SK-MEL-5 (cell line): ENCODE measurements at places on chromosomes 2 and 18.

DNA sequence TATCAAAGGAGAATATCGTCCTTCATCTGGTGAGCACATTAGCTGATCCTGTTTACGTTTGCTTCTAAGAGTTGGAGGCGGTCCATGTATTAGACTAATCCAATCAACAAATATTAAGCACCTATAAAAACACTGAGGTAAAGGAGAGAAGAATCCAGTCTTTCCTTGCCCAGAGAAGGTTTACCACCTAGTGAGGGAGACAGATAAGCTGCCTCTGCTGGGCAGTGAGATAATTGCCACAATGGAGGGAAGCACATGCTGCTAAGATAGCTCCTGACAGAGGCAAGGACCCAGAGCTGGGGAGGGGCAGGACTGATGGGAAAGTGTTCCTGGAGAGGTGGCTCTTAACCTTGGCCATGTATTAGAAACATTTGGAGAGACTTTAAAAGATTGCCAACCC lies 36.7 kb upstream of the ST8SIA5 start:
- peak; percentile 7 for DNase-seq

GRCh38 chr2:9539531-9539930 lies 16.1 kb downstream of the ADAM17 start:
- DNase-seq, result no peak

DNA sequence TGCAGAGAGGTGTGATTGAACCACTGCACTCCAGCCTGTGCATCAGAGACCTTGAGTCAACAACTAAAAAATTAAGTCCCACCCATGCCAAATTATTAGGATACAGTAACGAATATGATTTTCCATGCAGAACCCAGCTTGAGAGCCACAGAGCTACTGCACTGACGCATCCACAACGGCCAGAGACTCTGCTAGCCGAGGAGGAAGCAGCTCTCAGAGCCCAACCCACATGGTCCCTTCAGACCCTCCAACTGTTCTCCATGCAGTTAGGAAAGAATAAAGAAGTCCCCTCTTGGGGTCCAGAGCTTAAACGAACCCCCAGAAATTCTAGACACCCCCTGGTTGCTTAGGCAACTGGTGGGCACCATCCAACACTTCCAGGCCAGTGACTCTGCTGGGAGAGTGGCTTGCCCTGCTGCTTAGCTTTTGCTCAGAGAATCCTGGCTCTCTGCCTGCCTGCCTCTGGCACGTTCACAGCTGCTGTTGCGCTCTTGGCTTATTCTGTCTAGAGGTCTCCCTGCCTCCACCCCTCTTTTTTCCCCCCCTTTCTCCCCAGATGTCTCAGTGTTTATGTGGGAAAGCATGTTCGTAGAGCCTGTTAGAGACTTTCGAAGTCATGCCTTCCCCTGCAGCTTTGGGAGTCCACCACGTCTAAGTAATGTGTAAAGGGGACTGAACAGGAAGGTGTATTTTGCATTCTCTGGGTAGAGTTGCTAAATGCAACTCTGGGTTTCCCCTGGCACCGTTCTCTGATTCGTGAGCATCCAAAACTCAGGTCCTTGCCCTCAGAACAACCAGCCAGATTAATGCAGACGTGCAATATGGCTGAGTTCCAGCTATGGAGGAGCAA lies 26.0 kb upstream of the SP3 start:
- DNase-seq, result no peak

GRCh38 chr2:9972621-9973479 lies 21.4 kb downstream of the GRHL1 start:
- no peak for DNase-seq

DNA sequence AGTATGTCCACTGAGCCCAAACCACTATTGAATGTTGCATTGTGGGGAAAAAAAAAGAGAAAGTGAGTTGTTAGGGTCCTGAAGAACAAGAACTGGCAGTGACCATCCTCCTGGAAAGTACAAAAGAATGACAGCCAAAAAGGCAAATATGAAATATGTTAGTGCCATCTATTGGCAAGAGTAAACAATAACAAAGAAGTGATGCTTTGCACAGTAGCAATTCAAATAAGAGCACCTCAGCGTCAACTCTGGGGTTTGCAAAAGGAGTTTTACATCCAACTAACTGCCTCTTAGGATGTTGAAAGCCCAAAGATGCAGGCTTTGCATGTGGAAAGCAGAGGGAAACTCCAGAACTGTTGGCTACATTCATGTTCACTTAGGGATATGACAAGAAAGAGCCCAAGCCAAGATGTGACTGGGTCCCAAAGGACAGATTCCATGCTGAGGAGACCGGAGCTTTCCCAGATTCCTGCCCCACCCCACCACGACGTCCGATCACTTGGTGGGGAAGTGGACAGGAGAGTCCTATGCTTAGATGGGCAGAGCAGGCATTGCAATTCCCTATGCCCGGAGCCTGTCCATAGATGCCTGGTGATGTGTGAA lies 15.6 kb downstream of the TRABD2A start:
- DNase-seq, result peak; percentile 66

- no peak for DNase-seq
Measured at GRCh38 chr2:27021253-27022049, 11.3 kb upstream of the TMEM214 start.

- DNase-seq, result no peak
Measured at GRCh38 chr18:49988101-49988500, 174.8 kb upstream of the ACAA2 start.

- DNase-seq, result no peak
Measured at GRCh38 chr18:45370255-45371010, 244.8 kb upstream of the SLC14A2 start.

- no peak for DNase-seq
Measured at GRCh38 chr2:241155936-241156335, 5.7 kb downstream of the PPP1R7 start.

- no peak for DNase-seq
Measured at GRCh38 chr2:122873951-122874350, 1118.5 kb downstream of the TSN start.

DNA sequence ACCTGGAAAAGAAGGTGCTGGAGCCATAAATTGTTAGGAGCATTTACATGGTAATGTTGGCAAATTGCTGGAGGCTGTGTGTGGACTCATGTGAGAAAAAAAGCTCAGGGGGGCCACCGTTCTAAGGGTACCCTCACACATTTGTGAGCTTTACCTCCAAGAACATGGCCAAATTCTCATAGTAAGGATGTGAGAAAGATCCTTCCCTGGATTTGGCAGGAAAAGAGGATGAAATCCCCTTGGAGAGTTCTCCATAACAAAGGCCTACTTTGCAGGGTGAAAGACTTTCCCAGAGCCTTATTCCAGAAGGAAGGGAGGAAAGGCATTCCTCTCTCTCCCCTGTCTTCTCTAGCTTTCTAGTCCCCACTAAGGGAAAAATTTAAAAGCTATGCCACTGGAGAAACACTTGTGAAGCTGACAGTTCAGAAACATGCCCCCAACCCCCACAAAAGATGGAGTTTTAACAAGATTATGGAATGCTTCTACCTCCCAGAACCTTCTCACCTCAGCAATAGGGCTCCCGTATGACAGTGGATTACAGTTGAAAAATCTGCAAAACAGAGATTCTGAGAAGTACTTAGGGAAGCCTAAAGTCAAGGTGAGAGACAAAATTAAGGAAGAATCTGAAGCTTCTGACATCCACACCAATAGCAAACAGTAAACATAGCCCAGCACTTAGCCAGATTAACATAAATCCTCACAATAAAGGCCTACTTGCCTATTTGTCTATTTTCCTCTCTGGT lies 20.2 kb upstream of the ERMN start:
- no peak for DNase-seq

DNA sequence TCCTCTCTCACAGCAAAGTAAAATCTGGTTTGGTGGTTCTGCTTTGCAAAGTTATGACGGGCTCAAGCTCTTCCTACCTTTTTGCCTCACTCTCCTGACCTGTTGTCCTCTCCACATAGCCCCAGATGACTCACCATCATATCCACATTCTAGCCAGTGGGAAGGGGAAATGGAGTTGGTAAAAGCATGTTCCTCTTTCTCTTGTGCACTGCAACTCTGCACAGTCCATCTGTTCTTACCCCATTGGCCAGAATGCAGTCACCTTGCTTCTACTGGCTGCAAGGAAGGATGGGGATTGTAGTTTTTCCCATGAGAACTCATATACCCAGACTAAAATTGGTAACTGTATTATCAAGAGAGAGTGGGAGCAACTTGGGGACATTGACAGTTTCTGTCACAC lies 50.4 kb upstream of the SMIM21 start:
- DNase-seq, result peak; percentile 2

DNA sequence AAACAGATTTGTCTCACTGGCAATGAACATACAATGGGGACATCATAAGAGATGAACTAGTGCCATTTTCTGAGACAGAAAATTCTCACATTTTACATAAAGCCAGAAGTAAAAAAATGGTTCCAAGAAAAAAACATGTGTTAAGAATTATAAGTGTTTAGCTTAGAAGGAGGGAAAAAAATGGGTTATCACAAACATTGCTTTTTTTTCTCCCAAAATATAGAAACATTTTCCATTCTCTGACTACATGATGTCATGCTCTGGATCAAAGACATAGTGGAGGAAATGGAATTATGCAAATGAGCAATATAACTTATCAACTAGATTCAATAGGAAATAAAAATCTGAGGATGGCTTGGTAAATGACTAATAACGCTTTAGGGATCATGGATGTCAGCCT lies 49.8 kb downstream of the SPATS2L start:
- DNase-seq, result no peak

DNA sequence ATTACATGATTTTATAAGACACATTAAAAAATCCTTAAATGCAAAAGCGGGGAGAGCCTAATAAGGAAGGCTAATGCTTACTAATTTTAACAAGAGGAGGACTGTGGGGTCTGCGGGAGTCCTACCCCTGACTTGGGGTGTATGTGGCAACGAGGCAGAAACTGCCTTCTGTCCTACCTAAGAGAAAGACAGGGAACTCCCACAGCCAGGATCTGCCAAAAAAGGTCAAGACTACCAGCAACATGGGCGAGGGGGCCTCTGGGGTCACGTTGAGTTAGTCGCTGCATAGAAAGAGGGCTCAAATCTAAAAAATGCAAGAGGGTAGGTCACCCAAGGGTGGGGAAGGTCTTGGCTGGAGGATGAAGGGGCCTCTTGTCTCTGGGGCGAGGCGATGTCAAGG lies 529 bp upstream of the AMER3 start:
- DNase-seq, result no peak

DNA sequence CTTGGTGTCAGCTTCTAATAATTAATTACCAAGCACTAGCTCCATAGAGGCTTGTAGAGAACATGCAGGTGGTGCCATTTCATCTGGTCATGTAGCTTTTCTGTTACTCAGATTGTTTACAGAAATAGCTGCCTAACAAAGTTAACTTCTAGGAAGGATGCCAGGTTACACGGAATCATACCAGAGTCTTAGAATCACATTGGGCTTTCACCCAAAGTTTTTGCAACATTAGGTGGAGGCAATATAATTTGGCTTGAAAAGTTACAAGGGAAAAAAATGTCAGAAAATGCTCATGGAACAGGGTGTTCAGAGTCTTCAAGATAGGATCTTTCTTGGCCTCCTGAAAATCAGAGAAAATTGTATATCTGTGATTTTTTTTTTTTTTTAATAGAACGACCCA lies 135.6 kb downstream of the ARHGAP15 start:
- DNase-seq, result no peak

GRCh38 chr2:101123795-101124471 lies 27.2 kb downstream of the TBC1D8 start:
- no peak for DNase-seq

- DNase-seq, result peak; percentile 4
Measured at GRCh38 chr2:136117391-136117841, 533 bp downstream of the CXCR4 start.

- DNase-seq, result no peak
Measured at GRCh38 chr2:62071126-62071598, 124.8 kb upstream of the B3GNT2 start.

- peak; percentile 88 for DNase-seq
Measured at GRCh38 chr18:6546229-6546628, 131.5 kb upstream of the L3MBTL4 start.

GRCh38 chr2:38933653-38934052 lies 44.0 kb downstream of the ARHGEF33 start:
- DNase-seq, result no peak

DNA sequence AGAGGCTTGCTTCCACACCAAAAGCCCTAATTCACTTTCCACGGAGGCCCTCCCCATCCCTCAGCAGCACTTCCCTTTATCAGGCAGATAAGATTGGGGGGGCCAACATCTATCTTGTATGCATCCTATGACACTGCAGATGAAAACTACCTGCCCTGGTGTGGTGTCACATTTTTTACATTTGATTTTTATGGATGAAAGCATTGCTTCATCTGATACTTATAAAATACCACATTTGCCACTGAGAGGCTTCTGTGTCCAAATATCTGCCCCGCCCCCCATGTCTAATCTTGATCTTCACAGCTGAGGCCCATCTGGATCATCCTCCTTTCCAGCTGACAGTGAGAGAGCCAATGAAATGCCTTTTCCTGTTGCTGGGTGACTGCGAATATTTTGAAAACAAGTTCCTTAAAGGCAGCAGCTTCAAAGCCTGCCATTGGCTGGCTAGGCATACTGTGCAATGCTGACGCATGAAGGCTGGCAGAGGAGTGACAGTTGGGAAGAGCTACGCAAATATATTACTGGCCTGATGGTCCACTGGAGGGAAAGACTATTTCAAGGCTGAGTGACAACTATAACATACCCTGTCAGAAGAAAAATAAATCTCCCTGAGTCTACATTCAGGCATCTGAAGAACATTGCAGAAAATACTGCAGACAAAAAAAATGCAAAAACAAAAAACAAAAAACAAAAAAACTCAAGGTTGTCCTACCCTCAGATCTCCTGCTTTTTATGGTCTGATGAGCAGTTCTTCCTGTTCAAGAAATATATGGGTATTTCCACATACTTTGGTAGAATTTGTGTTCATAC lies 318.7 kb downstream of the PDE11A start:
- peak; percentile 91 for DNase-seq
